Sigmoid colon (tissue), 7 donors: ENCODE measurements at places on chromosomes 7 and 10.

DNA sequence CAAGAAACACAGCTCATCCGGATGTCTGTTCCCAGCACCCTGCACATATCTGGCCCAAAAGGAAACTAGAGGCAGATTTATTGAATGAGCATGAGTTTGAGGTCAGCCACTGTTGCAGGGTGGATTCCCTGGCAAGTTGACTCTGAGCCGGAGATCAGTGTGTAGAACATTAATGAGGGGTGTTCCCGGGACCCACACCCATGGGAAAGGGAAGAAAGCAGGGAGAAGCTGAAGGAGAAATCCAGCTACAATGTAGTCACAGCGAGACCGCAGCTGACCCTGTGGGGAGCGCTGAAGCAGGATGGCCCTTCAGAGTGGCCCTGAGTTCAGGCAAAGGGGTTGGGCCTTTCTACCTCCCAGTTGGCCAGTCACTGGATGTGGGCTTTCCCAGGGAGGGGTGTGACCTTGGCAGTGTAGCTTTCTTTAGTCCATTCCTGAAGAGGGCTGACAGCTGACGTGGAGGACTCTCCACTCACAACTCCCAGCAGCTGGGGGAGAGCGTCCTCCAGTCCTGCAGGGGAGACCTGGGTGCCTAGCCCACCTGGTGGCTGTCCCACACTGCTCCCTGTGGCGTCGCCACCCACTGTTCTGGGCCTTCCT lies 324.2 kb upstream of the ZMIZ1 start:
- DNase-seq = no peak

DNA sequence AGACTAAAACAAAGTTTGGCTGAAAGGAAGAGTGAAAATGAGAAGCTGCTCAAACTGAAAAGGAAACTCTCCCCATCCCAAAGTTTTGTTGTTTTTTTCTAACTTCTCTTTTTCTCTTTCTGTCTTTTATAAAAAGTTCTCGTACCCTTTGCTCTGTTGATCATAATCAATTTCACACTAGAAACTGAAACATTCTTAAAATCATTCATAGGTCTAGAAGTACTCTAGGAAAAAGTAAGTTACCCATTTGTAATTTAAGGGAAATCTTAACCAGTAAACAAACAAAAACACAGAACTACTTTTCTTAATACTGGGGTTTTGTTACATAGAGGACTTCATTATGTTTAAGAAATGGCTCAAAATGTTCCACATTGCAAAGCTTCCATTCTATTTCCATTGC lies 339.8 kb downstream of the SEMA3D start:
- DNase-seq = no peak

DNA sequence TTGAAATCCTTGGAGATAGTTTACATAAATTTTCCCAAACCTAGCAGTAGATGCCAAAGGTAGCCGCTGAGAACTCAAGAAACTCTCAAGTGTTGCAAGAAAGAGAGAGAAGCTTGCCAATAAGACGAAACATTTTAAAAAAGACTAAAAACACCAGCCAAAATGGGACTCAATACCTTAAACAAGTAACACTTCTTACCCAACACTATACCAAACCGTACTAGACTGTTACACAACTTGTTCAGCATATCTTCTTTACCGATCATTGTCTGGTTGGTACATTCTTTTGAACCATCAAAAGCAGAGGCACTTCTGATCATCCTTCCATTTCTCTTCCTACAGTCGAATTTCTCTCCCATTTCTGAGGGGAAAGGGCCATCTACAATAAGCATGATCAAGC lies 4.8 kb upstream of the PTPN12 start:
- no peak for DNase-seq

DNA sequence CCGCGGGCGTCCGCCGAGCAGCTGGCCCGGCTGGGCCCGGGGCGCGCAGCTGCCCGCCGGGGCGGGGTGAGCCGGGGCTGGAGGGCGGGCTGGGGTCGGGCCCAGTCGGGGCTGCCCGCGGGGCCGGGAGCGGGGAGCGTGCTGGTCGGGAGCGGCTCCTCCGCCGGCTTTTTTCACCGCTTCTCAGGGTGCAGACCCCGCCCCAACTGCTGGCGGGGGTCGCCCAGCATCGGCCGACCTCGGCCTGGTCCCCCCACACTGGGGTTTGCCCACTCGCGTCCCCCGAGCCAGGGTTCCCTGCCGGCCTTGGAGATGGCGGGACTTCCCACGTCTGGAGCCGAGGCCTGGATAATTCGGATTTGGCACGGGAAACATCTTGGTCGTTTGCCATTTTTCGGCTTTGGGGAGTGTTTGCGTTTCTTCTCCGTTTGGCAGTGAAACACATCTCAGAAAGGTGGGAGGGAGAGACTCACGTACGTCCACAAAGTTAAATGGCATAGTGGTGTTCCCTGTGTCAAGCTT lies 432 bp downstream of the TMEM248 start:
- DNase-seq = peak; percentile 70

DNA sequence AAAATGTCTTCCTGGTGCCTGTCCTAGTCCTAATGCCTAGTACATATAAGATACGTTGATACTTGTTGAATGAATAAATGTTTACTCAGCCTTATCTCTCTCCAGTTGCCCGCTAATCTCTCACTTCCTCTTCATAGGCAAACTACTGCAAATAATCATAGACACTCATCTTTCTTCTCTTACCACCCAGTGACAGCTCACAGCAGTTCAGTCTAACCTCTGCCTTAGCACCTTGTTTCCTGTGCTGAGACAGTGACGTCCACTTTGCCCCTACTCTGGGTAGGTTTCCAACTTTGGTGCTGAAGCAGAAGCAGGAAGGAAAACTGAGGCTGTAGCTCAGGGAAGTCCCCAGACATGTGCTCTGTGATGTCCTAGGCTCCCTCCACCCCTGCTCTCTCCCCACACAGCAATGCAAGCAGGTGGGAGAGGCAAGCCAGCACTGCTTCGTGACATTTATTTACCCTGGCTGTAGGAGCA lies 45.5 kb upstream of the RHOBTB1 start:
- no peak for DNase-seq
